Brain (organoid and tissue), 16 donors: ENCODE measurements at places on chromosomes 2 and 18.

DNA sequence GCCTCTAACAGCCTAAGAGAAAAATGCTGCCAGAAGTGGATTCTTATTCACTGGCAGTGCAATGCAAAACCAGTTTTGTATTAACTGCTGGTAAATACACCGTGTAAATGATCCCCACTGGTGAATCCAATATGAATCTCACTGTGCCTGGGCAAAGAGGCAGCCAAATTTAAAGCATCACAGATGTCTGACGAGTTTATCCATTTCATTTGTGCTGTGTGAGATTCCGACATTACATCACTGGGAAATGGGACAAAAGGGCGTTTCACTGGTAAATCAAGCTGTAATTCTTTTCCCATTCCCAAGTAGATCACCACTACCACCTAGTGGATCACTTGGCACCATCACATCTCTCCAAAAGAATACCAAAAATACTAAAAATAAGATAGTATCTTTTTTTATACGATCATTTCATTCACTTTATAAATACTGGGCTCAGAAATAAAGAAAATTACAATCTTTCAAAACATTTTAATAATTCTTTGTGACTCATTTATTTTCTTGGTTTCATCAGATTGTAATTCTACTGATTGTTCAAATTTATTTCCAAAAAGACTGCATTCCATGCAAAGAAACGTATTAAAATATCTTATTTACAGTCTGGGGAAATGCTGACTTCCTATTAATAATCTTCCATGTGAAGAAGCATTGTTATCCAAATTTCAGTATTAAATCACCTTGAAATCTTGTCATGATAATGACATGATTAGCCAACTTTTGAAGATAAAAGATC lies 125.6 kb downstream of the GRB14 start:
- DNase-seq: peak; percentile 72

DNA sequence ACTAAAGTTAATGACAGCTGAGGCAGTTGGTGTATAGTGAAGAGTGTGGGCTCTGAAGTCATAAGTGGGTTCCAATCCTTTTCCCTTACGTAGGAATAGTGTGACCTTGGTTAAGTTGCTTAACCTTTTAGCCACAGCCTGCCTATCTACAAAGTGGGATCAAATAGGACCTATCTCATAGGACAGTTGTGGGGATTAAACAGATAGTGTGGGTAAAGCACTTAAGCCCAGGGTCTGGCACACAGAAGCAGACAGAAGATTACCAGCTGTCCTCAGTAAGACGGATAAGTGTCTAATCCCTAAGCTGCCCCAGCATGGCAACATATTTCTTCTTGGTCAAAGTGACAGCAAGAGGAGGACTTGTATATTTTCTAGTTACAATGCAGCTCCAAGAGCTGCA lies 28.2 kb downstream of the UBE2F start:
- DNase-seq: no peak

DNA sequence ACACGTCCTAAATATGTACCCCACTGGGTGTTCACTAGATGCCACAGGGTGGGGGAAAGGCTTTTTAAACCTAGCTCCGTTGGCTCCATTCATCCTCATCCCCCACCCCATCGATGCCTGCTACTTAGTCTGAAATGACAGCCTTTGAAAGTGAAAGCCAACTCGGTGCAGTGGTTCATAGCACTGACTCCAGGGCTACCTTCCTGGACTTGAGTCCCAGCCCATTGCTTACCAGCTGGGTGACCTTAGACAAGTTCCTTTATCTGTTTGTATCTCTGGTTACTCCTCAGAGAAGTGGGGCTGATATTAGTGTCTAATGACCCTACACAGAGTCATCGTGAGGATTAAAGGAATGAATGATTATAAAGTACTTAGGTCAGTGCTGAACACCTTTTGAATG lies 24.4 kb downstream of the EHD3 start:
- no peak for DNase-seq

DNA sequence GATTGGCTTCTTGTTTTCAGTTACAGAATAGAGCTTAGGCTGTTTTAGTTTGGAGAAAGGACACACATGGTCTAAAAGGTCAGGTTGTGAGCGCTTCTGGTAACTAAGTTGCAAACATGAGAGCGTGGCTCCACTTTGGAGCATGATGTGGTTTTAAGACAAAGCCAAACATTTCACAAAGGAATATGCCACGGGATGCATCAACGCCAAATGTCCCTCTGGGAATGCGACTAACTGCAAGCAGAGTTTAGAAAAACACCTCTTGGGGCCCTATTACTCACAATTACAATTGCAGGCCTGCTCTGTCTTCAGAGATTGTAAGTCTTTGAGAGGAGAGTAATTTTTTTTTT lies 25.4 kb downstream of the MYO7B start:
- DNase-seq: no peak

GRCh38 chr2:186544255-186544675 lies 45.6 kb upstream of the ITGAV start:
- DNase-seq: no peak

- DNase-seq: no peak
Measured at GRCh38 chr2:218820746-218821369, 10.7 kb downstream of the PRKAG3 start.

DNA sequence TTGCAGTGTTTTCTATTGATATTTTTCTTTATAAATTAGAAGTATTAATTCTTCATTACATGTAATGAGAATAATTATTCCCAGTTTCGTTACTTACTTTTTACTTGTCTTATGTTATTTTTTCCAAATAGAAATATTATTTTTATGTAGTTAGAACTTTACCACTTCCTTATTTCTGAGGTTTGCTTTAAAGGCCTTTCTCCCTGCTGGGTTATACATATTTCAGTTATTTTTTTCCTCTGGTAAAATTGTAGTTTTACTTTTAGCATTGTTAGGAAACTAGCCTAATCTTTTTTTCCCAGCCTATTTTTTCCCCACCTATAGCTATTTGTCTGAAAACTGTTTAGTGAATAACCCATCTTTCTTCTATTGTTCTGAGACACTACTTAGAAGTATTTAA lies 17.1 kb downstream of the RNF144A start:
- no peak for DNase-seq

- DNase-seq: no peak
Measured at GRCh38 chr2:140555701-140556100, 1575.1 kb downstream of the LRP1B start.

- DNase-seq: peak; percentile 46
Measured at GRCh38 chr2:178225006-178225805, 30.9 kb downstream of the OSBPL6 start.

GRCh38 chr2:70541481-70542020 lies 12.1 kb downstream of the TGFA start:
- DNase-seq: peak; percentile 65

DNA sequence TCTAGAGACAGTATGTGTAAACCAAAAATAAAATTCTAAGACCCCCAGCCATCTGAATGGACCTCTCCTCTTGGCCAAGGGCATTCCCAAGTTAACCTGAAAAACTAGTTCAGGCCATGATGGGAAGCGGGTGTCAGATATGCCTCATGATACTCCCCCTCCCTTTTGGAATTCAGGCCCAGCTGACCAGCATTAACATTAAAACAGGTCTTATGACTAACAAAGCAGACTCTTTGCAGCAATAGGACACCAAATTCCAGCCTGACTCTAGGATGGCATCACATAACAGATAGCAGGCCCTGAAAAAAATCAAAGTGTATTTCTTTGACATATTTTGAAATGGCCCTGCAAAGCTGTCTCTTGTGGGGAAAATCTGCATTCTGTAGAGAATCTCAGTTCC lies 73.3 kb upstream of the L3MBTL4 start:
- no peak for DNase-seq

GRCh38 chr2:207284556-207285472 lies 119.1 kb upstream of the KLF7 start:
- peak; percentile 23 for DNase-seq

DNA sequence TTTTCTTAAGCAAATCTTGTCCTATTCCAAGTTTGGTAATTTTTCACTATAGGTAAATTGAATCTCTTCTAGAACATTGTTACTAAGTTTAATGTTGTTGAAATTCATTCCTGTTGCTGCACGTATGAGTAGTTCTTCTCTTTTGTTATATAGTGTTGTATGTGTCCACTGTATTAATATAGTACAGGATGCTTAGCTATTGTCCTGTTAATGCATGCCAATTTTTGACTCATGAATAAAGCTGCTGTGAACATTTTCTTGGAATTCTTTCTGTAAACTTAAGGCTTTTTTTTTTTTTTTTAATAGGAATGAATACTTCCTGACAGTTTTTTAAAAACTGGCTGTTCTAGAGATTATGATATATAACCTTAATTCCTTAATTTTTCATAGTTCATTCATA lies 326.9 kb downstream of the SLC4A3 start:
- DNase-seq: no peak

- DNase-seq: no peak
Measured at GRCh38 chr2:190618030-190618429, 30.9 kb upstream of the NAB1 start.
